Activated CD4-positive, alpha-beta T cell treated with anti-CD3 and anti-CD28 coated beads, Interleukin-2, amount 50 U/mL, for 1 hour (primary cell): ENCODE measurements at places on chromosomes 7 and 10.

DNA sequence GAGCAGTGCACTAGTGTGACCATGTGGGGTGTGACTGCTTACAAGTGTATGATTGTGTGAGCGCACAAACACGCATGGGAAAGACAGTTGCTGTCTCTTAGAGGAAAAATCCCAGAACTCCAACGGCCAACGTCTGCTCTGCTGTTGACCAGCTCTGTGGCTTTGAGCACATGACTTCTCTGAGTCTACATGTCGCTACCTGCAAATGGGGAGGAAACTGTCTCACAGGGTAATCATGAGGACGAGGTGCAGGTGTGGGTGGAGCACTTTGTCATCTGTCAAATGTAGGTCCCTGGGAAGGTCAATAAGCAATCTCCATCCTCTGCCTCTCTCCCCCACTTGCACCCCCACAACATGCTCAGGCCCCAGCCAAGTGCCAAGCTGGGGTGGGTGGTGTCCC lies 31.2 kb upstream of the TLX1 start:
- DNase-seq: no peak

- no peak for DNase-seq
These were observed 34.3 kb downstream of the SLC25A13 start for GRCh38 chr7:96287559-96287958.

DNA sequence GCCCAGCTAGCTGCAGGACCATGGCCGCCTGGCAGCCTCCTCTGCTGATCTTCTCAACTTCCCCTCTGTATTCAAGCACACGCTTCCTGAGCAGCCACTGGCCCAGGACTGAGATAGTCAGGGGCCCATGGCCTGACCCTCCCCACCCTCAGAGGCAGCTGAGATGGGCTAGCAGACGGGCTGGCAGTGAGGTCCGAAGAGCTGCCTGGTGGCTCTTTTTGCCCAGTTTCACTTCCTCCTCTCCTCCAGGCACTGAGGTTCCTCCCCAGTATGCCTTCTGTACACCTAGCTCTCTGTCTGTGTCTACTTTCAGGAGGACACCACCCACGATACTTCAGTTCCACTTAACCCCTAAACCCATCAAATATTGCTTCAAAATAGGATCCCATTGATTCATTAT lies 395.6 kb downstream of the TNS3 start:
- DNase-seq: no peak

DNA sequence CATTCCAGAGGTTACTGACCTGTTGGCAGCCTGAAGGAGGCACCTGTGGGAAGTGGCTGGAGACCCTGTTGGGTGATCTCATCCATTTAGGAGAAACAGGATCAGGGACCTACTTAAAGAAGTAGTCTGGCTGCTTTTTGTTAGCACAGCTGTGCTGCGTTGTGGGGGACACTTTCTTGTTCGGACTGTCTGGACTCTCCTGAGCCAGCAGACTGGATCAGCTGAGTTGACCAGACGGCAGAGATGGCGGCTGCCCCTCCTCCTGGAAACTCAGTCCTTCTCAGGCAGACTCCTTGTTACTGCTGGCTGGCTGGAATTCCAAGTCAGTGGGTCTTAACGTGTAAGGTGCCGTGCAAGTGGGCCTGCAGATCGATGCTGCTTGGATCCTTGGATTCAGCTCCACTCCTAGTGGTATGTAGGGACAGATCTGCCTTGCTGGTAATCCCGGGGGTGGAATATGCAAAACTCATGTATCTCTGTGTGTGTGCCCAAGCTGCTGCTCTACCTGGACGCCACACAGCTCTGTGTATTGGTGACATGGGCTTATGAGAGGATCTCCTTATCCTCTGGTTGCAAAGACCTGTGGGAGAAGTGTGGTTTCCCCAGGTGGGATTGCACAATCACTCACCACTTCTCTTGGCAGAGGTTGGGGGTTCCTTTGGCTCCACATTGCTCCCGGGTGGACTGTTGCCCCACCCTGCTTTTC lies 87.3 kb downstream of the CCSER2 start:
- no peak for DNase-seq

GRCh38 chr10:74928742-74929191 lies 102.4 kb downstream of the KAT6B start:
- DNase-seq: no peak

- DNase-seq: no peak
These were observed 48.1 kb upstream of the COMTD1 start for GRCh38 chr10:75283671-75284470.

- no peak for DNase-seq
These were observed 115.4 kb downstream of the TMEM178B start for GRCh38 chr7:141189231-141189630.

DNA sequence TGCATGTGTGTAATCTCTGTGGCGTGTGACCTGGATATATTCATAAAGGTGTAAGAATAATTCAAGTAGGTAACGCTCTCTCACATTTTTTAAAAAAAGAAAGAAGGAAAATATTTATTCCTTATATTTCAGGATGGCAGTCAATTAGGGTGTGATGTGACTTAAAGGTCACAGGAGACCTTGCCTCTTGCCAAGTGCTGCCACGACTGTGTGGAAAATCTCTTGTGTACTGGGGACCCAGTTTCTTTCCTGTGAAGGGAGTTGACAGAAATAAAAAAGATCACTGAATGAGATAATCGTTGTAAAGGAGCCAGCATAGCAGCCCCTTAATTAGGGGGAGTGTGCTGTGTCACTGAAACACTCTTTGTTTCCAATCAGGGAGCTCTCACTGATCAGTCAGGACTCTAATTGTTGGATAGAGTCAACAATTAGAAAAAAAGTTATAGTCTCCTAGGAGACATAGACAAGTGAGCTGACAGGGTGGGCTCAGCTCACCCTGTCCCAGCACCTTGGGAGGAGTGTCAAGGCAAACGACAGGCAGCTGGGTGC lies 31.1 kb downstream of the PTPRE start:
- DNase-seq: no peak

- no peak for DNase-seq
These were observed 5.7 kb downstream of the AQP1 start for GRCh38 chr7:30917216-30917893.

GRCh38 chr7:45066409-45066808 lies 22.4 kb downstream of the NACAD start:
- DNase-seq: no peak

- DNase-seq: no peak
These were observed 232.1 kb upstream of the NPVF start for GRCh38 chr7:25460433-25460832.

- peak; percentile 36 for DNase-seq
These were observed 2.0 kb downstream of the DBNL start for GRCh38 chr7:44046321-44047061.

- DNase-seq: no peak
These were observed 136.2 kb upstream of the NRBF2 start for GRCh38 chr10:62996925-62997324.

DNA sequence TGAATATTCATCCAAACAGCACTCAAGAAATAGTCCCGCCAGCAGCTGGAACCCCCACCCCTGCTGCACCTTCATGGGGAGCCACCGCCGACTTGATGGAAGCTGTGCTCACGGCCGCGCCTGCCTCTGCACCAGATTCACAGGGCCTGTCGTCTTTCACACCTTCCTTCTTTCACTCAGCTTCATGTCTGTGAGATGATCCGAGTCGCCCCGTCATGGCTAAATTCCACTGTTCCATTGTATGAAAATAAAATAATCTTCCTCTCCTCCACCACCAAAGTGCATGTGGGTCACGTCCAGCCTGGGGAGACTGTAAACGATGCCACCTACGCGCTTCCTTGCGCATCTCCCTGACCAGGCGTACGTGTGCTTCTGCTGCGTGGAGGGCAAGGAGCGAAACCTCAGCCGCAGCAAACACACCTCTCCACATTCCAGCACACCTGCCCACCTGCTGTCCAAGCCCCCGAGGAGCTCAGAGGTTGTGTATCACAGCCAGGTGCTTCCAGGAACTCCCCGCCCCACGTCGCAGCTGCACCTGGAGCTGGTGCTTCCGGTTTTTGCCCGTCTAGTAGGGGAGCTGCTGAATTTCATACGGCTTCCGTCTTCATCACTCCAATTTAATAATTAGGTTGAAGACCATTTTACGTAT lies 137.0 kb downstream of the PTPRN2 start:
- no peak for DNase-seq

- no peak for DNase-seq
These were observed 117.9 kb upstream of the MACROH2A2 start for GRCh38 chr10:69934768-69935167.

DNA sequence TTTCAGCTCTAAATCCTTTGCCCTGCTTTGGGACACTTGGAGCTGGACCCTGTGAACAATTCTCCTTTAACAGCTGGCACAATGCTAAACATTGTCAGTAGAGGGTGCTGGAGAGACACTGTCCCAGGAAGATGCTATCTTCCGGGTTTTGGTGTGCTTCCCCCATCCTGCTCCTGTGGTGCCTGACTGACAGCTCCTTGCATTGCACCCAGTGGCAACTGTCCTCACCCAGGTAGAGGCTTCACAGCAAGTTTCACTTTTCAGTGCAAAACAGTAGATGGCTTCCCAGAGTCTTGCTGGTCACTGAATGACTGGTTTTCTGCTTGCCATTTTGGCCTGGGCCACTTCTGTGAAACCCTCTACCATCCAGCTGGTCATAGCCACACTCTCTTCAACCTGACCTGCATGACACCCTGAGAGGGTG lies 77.3 kb downstream of the CDC14C start:
- no peak for DNase-seq

DNA sequence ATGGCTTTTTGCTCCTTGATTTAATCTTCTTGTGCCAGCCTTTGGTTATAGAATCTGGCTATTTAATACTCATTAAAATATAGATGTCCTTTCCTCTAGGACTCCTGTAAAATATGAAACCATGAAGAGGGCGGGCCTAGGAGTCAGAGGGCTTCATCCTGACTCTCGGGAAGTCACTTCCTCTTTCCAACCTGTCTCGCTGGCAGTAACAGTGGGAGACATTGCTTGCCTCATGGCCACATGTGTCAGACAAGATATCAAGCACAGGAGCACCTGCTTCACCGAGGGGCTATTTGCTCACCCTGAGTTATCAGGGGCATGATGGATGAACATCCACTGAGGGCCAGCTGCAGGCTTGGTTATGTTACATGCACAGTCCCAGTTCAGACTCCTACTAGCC lies 31.0 kb downstream of the SLIT1 start:
- DNase-seq: no peak

DNA sequence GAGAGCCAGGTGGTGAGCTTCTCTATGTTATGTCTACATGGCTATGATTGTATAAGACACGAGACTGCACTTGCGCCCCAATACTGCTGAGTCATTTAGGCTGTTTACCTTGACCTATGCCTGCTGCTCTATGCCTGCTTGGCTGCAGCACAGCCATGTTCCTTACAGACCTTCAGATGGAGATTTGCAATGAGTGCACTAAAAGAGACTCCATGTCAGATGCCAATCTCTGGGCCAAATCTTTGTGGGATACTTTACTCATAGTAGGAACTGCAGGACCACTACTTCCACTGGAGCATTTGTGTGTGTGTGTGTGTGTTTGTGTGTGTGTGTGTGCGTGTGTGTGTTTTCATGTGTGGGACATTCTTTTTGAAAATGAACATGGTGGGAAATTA lies 50.0 kb upstream of the KMT2E start:
- DNase-seq: no peak

- DNase-seq: no peak
These were observed 95.4 kb downstream of the TBXAS1 start for GRCh38 chr7:139924461-139924860.

- DNase-seq: no peak
These were observed 386.8 kb upstream of the POT1 start for GRCh38 chr7:125316466-125316865.

GRCh38 chr10:10845826-10846503 lies 171.7 kb upstream of the CELF2 start:
- no peak for DNase-seq

DNA sequence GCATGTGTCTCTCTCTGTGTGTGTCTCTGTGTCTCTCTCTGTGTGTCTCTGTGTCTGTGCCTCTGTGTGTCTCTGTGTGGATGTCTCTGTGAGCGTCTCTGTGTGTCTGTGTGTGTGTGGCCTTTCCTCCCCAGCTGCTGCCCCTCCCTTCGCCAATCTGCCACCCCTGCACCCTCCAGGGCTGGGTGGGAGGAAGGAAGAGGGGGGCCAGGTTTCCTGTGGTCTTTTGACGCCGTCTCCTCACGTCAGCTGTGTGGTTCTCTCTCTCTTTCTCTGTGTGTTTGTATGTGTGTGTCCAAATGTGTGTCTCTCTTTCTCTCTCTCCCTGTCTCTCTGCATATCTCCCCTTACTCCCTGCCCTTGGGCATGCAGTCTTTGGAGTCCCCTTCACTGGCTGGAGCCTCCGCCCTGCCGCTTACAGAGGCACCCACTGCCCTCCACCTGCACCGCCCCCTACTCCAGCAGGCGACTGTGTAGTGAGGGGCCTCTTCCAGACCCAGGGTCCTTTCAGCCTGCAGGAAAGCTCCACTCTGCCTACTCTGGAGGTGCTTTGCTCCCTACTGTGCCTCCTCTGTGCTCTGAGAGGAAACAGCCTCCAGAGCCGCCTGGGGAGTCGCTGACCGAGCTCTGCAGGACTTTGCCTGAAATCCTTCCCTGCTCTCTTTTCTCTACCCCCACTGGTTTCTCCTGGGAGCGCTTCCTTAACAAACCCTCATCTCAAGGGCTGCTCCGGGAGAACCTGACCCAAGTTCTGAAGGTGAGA lies 44.2 kb upstream of the C10orf71 start:
- no peak for DNase-seq

DNA sequence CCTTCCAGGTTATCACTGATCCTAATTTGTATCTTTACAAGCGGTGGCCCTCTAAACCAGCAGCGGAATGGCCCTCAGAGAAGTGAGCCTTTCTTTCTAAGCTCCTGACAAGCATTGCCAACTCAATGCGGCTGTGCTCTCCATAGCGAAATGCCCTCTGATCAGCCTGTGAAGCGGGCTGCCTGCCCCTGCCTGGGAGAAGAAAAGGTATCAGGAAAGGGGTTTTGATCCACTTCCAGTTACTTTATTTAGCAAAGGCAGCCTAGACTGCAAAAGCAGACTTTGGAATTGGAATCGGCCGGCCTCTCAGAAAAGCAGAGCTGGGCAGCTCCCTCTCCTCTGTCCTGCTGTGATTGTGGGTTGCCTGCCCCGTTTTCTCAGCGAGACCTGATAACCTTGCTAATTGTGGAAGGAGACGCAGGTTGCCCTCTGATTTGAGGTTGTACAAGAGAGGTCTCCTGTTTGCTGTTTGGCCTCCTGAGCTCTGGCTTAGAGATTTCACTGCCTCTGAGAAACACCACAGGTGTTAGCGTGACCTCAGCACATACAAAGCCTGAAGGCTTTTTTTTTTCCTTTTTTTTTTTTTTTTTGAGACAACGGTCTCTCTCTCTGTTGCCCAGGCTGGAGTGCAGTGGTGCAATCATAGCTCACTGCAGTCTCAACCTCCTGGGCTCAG lies 53.9 kb upstream of the SH2B2 start:
- DNase-seq: no peak

GRCh38 chr10:43922335-43923280 lies 273.9 kb upstream of the ZNF32 start:
- DNase-seq: no peak

DNA sequence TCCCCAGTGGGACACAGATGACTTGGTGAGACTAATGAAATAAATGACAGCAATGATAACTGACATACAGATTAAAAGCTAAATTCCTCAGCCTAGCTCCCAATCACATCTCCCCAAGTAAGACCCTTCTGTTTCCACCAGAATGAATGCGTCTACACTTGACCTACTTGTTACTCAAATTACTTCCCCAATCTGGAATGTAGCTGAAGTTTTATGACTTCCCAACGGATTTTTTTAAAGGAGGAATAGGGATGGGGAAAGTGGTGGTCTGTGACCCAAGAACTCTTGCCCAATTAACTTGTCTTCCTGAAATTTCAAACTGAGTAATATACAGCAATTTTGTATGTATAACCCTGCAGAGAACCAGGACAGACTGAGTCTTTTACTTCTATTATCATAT lies 9.1 kb downstream of the H2AZ2 start:
- DNase-seq: no peak
